Activated T-cell treated with anti-CD3 and anti-CD28 coated beads, Interleukin-2, amount 50 U/mL, for 4 hours (primary cell): ENCODE measurements at places on chromosomes 4 and X. TPM values are rescaled to one million over a fixed set of nuclear protein-coding genes. Genes with fewer than 3 reads are reported as not detected.

- DNase-seq, result no peak
Observed at GRCh38 chr4:68865760-68866159, 50.0 kb downstream of the UGT2B10 start.

GRCh38 chrX:12804655-12805054 lies 13.4 kb downstream of the PRPS2 start:
- no peak for DNase-seq

- DNase-seq, result no peak
Observed at GRCh38 chrX:54640736-54641135, 110.7 kb downstream of the GNL3L start.

The SMIM43 gene
- not detected for total RNA-seq

The STATH gene
- not detected for total RNA-seq

GRCh38 chr4:172951679-172952451 lies 216.7 kb upstream of the GALNT7 start:
- DNase-seq, result no peak

DNA sequence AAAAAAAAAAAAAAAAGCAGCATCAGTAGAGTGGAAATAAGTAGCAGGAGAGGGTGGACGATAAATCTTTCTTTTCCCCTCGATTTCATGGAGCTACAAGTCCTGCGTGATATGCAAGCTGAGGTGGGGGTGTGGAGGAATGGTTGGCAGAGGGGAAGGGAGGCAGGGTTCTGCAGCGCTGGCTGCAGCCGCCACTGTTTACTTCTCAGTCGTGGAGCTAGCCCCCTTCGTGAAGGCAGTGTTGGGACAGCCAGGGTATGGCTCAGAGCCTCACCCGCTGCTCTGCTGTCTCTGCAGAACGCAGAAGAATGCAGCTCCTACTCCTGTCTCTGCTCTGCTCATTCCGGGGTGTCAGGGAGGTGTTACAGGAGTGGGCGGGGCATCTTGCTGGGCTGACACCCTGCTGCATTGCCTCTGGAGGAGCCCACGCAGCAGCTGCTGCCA lies 140.6 kb downstream of the GPM6A start:
- DNase-seq, result no peak

DNA sequence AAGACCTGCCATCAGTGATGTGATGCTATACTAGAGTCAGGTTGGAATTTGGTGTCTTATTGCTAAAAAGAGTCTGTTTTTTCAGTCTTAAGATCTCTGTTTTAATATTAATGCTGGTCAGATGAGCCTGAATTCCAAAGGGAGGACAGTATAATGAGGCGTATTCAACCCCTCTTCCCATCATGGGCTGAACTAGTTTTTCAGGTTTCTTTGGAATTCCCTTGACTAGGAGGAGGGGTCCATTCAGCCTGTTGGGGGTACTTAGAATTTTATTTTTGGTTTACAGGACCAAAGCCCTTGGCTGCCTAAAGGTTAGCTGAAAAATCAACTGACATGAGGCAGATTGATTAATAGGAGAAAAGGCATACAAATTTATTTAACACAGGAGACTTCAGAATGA lies 24.1 kb upstream of the PI4K2B start:
- no peak for DNase-seq

- DNase-seq, result no peak
Observed at GRCh38 chr4:128930051-128930450, 120.6 kb downstream of the JADE1 start.

The CXCL11 gene
- 2.4 TPM for total RNA-seq

The TMEM31 gene
- total RNA-seq, result not detected

- DNase-seq, result no peak
Observed at GRCh38 chr4:76943790-76944189, 5.8 kb upstream of the SEPTIN11 start.

The LCORL gene
- total RNA-seq, result 5.7 TPM

The PAGE2 gene
- total RNA-seq, result not detected

DNA sequence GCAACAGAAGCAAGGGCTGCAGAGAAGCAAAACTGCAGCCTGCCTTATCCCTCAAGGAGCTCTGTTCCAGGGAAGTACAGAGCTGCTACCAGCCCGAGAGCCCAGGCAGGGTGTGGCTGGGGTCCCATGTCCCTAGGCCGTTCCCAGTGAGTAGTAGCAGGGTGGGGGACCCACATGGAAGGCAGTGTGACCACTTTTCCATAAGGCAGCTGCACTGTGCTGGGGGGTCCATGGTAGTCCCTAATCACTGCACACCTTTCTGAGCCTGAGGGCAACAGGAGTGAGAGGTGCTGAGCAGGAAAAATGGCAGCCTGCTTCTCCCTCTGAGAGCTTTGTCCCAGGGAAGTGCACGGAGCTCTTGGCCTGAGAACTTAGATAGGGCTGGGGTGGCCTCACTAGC lies 135.9 kb downstream of the SH3BGRL start:
- DNase-seq, result no peak

- no peak for DNase-seq
Observed at GRCh38 chr4:16055873-16056272, 27.9 kb downstream of the PROM1 start.

The CTAG2 gene
- total RNA-seq, result not detected

DNA sequence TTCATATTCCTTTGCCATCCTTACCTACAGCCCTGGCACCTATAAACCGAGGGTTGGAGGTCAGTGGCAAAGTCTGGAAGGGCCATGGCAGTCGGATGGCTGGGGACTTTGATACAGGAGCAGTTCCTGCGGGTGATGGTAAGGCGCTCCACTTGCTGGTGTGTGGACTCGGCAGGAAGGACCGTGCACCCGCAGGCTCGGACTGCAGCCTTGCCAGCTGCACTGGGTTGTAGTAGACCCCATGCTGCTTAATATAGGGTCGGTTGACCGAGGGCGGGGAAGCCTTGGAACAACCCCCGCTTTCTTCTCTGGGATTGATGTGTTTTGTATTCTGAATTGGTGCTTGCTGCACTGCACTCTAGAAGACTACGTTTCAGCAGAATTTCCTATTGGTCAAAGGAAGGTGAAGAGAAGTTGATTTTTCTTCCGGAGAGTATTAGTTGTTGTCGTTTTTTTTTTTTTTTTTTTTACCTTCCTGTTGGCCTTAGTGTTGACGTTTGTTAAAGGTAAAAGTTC lies 638 bp downstream of the BLTP1 start:
- no peak for DNase-seq

The CT47B1 gene
- not detected for total RNA-seq

DNA sequence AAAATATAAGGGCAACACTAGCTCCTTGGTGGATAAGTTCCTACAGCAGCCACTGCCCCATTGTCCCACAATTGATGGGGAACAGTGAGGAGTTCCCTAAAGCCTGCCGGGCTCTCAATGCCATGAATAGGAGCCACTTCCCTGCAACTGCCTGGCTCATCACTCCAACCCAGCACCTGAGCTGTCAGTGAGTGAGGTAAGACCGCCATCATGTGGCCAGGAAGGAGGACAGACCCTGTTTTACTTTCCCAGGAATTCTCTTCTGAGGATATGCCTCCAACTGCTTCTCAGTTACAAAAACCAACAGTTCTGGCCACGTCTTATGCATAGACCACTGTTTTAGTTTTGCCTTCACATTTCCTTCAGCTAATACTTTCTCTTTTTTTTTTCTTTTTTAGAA lies 45.5 kb downstream of the SRPX start:
- DNase-seq, result no peak

The CD40LG gene
- 115 TPM for total RNA-seq

GRCh38 chr4:61445374-61446063 lies 245.4 kb downstream of the ADGRL3 start:
- no peak for DNase-seq

- DNase-seq, result no peak
Observed at GRCh38 chr4:25172961-25173915, 13.0 kb upstream of the SEPSECS start.

GRCh38 chr4:89158884-89159503 lies 47.7 kb downstream of the TIGD2 start:
- DNase-seq, result no peak

GRCh38 chrX:110003167-110004156 lies 548 bp downstream of the TMEM164 start:
- no peak for DNase-seq

- DNase-seq, result no peak
Observed at GRCh38 chrX:56468441-56468840, 95.0 kb upstream of the UBQLN2 start.

DNA sequence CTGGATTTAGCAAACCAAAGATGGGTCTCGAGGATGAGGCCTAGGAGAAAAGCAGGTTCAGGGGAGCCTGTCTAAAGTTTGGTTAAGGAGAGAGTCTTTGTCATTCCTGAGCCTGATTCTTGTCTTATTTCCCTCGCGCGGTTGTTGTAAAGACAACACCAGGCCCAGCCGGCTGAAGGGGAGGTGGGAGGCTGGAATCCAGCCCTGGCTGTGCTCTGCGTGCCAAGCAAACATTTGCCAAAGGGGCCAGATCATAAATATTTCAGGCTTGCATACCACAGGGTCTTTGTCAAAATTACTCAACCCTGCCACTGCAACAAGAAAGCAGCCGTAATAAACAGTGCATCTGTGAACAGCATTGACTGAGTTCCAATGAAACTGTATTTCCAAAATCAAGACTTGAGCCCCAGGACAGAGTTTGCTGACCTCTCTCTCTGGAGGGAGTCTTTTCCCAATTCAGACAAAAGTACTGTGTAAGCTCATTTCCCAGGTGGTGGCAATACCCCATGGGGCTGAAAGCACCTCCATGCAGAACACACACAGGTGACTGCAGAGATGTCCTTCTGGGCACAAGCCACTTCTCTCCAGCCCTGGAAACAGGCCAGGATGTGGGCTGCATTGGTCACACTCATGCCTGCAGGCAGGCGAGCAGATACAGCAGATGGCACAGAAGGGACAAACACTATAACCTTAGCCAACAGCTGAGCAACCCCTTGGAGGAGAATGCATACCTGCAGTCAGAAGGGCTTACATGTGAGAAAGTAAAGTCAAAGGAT lies 320.3 kb downstream of the STK32B start:
- DNase-seq, result no peak

The WDR45 gene
- total RNA-seq, result 36.5 TPM

The CSAG2 gene
- total RNA-seq, result not detected

- DNase-seq, result no peak
Observed at GRCh38 chrX:10618961-10619360, 1.4 kb downstream of the MID1 start.

The SERTM2 gene
- not detected for total RNA-seq

DNA sequence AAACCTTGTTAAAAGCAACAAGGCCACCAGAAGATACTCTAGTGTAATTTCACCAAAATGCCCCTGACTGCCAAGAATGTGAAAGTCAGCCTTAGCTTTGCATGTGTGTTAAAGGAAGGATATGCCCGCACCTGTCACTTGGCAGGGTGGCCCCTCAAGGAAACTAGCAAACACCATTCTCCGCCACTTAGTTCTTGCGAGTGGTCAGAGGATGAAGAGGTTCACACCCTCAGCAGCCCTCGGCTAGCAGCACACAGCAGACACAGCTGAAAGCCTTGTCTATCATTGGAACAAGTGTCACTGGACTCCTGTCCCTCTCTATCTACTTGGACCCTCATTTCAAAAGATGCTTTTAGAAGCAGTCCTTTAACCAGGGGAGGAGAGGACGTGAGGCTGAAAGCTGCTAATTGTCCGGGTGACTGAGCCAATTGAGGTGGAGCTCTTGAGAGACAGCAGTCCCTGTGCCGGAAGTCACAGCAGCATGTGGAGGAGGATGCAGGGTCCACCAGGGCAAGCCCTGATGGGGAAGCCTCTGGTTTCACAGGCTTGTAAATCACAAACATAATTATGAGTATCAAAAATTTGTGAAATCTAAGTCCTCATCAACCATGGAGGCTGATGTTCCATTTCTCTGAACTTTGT lies 18.0 kb downstream of the HHIP start:
- DNase-seq, result no peak

The GPC3 gene
- 0.82 TPM for total RNA-seq

GRCh38 chrX:113269203-113269602 lies 428.6 kb upstream of the AMOT start:
- DNase-seq, result no peak

DNA sequence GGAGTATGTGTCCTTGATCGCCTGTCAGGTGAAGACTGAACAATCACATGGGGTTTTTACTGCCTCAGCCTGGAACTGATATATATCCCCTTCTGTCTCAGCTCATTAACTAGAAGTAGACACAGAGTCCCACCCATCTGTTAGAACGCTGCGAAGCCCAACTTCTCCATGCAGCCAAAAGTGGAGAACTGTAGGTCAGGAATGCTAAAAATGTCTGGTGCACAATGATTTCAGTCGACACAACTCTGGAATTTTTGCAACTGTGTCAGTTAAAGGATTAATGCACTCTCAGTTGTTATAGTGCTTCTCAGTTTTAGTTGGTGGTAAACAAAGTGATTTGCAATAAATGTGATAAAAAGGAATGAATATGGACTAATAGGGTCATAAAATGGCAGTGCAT lies 287.2 kb downstream of the INPP4B start:
- no peak for DNase-seq

DNA sequence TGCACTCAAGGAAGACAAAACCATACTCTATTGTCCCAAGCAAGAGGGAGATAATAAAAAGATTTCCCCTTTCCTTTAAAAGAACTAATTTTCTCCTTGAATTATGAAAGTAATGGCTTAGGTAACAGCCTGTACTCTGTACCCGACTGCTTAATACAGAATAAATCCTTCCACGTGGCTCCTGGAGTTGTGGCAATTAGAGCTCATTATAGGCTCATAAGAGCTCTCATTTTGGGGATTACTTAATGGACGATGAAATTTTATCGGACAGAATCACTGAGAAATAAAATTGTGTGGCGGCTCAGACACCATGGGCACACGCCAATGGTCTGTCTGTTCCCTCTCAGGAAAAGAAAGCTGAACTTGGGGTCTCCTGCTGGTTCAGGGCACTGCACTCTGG lies 2.8 kb upstream of the GSX2 start:
- DNase-seq, result no peak

The SLC9B1 gene
- total RNA-seq, result 0.68 TPM

The MGAT4D gene
- not detected for total RNA-seq

The SEPSECS gene
- total RNA-seq, result 7.0 TPM
